NCI-H1694 treated with DMSO at 0.1 percent for 48 hours (cell line): ENCODE measurements at places on chromosomes 6 and 20.

DNA sequence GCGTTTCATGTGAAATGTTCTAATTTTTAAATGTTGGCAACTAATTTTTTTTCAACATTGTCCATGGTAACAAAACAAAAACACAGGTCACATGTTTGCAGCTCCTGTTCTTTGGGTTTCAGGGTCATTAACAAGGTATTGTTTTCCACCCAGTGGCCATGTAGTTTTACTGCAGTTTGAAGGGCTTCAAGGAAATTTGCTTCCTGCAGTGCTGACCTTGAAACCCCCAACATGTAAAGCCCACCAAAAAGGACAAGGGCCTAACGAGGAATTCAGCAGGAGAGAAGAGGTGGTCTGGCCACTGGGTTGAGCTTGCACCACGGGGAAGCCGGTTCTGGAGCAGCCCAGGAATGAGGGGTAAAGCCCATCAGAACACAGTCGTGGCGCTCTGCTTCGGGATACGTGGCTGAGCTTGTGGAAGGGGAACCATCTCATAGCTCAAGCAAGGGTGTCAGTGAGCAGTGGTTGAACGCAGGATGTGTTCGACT is 13.9 kb upstream of the KLHL31 start:
- no peak for DNase-seq

- no peak for DNase-seq
These were observed 204.5 kb downstream of the UBE3D start for GRCh38 chr6:82861121-82861520.

DNA sequence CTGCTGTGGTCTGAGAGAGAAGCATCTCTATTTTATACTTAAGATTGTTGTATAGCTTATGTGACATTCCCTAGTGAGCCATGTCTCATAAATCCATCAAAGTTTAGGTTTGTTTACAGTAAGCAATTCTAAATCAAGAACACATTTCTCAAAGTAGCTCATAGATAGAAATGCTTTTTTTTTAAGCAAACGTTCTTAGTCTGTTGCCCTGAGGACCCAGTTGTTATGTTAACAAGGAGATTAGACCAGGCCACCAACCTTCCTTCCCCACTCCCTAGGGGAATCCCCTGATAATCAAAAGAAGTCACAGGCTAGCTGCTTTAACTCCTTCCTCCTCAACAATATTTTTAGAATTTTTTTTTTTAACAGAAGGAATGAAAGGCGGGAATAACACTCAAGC is 169.0 kb downstream of the FUT9 start:
- no peak for DNase-seq

- no peak for DNase-seq
These were observed 131.8 kb upstream of the BEND3 start for GRCh38 chr6:107246972-107247615.

- DNase-seq = peak; percentile 76
These were observed 104.9 kb downstream of the GJA10 start for GRCh38 chr6:89999154-89999553.

DNA sequence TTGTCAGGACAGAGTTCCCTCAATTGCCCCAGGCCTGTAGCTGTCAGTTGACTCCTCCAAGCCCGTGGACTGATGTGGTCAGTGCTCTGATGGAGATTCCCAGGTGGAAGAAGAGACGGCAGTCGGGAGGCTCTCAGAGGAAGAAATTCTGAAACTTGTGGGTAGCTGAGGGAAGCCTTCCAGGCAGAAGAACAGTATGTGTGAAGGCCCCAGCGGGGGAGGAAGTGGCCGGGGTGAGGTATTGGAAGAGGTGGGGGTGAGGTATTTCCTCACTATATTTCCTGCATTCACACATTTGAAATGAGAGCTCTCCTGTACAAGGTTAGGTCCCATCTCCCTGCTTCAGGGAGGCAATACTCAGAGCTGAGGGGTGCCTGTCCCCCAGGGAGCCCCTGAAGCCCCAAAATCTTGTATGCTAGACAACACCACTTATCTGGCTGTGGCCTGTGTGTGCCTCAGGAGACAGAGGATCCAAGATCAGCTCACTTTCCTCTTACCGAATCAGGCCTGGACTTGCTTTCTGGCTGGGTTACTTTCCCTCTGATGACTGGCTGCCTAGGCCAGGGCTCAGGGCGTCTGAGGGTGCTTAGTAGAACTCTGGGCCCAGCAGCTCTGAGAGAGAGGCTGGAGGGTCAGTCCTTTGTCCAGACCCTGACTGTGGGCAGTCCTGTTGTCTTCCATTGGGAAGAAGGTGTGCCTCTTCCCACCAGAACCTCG is 49.3 kb upstream of the MYL9 start:
- DNase-seq = no peak

DNA sequence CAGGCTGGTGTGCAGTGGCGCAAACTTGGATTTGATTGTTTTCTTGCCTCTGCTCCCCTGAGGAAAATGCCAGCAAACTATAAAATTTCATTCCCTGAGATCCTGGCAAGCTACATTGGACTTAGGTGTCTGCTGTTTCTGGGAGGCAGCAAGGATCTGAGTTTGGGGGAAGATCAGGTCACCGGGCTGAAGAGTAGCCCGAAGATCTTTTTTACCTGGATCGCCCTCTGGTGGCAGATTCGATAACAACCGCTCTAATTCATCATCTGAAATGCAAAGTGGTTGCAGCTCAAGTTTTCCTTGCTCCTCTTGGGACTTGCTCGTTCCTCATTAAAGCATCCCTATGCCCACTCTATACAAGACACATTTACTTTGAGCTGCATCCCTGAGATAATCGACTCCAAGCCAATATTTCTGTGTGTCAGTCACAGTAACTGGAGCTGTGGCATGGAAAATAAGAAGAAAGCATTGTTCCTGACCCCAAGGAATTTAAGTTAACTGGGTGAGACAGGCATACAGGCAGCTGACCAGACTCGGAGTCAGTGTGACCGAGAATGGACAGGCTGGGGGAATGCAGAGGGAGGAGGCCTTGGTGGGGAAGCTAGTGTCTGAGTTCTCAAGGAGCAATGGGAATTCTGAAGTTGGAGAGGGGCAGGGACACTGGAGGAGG is 131.8 kb upstream of the PROKR2 start:
- DNase-seq = peak; percentile 42

DNA sequence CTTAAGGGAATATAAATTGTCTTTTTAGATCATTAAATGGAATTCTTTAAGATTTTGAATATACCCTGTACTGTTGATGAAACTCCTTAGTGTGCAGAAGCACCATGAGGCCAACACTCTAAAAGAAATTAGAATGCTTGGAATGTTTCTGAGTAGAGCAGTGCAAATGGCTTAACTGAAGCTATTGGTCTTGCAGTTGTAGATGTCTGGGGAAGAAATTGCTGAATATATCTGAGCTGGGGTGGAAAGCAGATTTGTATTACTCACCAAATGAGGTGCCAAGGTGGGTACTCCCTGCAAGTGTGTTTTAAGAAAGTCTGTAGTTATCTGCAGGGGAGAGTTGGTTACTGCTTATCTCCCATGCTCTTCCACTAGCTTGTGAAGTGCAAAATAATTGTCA is 119.0 kb downstream of the ADGRG6 start:
- no peak for DNase-seq

- DNase-seq = no peak
These were observed 39.3 kb downstream of the PCNA start for GRCh38 chr20:5080384-5080877.

DNA sequence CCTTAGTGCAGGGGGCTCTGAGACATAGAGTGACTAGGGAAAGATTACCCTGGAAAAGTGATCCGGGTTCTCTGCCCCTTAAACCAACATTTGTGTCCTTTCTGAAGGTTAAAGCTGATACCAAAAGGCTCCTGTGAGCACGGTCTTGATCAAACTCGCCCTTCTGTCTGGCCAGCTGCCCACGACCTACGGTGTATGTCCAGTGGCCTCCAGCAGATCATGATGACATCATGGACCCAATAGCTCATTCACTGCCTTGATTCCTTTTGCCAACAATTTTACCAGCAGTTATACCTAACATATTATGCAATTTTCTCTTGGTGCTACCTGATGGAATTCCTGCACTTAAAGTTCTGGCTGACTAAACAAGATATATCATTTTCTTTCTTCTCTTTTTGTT is 6.8 kb downstream of the ULBP2 start:
- no peak for DNase-seq

- no peak for DNase-seq
These were observed 103.0 kb downstream of the ZNF217 start for GRCh38 chr20:53490620-53491019.

DNA sequence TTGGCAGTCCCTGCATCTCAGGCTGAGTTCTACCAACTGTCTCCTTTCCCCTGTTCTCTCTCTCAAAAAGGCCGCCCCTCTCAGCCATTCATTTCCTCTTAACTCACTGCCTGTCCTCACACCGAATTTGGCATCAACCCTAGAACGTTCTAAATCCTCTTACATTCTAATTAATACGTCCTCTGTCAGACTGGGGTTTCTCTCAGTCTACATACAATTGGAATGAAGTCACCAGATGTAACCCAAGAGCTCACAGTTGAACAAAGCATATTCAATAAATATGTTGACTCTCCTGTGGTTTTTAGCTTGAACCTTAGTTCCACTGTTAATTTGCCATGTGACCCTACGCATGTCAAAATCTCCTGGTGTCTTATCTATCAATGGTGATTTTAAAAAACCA is 269.6 kb downstream of the CLIC5 start:
- DNase-seq = no peak

- no peak for DNase-seq
These were observed 695 bp upstream of the TGIF2 start for GRCh38 chr20:36572701-36573102.

DNA sequence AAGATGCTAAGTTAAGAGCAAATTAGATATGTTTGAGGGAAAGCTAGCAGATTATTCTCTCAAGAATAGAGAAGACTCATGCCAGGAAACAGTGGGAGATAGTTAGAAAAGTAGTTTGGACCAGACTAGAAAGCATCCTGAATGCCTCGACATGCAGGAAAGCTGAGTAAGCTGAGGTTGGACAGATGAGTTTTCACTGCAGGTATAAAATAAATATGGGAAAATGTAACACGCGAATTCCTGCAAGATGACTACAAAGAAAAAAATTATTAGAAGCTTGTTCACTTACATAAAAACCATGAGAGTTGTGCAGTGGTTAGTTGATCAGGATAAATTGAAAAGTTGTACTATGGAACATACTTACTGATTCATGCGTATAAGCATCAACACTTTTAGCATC is 484.2 kb upstream of the MANEA start:
- no peak for DNase-seq

GRCh38 chr20:4084721-4085120 is 69.4 kb upstream of the RNF24 start:
- no peak for DNase-seq

GRCh38 chr6:98358173-98358572 is 476.2 kb upstream of the POU3F2 start:
- DNase-seq = no peak

GRCh38 chr6:35192301-35192860 is 21.4 kb upstream of the SCUBE3 start:
- DNase-seq = no peak

- DNase-seq = no peak
These were observed 23.6 kb downstream of the FOXQ1 start for GRCh38 chr6:1335367-1336037.

DNA sequence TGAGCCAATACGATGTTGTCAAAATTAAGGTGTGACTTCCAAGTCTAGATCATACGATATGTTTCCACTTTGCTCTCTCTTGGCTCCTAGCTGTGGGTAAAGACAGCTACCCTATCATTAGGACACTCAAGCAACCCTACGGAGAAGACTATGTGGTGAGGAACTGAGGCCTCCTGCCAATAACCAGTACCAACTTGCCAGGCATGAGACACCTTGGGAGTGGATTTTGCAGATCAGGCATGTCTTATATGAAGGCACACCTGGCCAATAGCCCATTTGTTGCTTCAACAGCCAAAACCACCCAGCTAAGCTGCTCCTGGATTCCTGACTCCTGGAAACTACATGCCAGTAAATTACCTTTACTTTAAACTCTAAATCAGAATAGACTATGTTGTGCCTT is 863.4 kb downstream of the DHX35 start:
- DNase-seq = no peak

DNA sequence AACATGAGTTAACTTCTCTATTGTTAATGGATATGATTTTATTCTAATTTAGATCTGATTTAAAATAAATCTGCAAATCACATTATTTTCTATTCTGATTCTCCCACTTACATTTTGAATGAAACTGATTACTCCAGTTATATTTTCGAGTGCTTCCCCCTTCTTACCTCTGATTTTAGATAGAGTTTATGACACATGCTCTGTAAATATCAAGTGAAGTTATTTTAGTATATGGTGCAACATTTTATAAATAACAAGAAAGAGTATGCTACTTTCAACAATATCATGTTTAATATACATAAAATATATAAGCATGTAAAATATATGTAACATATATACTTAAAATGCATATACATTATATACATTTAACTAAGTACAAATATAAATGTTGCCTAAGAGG is 38.9 kb downstream of the PLCB1 start:
- no peak for DNase-seq

DNA sequence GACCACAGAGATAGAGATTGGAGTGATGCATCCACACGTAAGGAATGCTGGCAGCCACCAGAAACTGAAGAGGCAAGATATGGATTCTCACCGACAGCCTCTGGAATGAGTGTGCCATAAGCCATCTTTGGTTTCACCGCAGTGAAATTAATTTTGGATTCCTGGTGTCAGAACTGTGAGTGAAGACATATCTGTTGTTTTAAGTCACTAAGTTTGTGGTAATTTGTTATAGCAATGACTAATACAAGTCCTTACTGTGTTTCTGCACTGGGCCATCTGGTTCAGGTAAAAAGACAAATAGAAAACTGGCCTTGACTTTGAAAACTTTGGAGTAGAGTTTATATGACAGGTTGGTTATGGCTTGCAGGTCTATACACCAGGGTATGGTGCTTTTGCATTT is 261.9 kb downstream of the PHF3 start:
- no peak for DNase-seq

DNA sequence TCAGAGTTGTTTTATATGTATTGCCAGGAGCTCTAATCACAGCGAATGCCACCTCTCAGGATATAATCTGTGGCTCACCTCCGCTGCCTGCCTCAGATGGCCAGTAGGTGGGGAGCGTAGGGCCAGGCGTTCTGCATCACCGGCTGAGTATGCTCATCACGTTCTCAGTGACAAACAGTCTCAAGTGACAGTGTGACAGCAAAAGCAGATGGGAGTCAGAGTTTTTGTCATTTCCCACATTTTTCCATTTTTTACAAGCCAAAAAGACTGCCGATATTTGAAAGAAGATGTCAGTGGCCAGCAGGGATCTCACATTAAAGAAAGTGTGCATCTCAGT is 208.7 kb downstream of the ALDH8A1 start:
- DNase-seq = no peak

DNA sequence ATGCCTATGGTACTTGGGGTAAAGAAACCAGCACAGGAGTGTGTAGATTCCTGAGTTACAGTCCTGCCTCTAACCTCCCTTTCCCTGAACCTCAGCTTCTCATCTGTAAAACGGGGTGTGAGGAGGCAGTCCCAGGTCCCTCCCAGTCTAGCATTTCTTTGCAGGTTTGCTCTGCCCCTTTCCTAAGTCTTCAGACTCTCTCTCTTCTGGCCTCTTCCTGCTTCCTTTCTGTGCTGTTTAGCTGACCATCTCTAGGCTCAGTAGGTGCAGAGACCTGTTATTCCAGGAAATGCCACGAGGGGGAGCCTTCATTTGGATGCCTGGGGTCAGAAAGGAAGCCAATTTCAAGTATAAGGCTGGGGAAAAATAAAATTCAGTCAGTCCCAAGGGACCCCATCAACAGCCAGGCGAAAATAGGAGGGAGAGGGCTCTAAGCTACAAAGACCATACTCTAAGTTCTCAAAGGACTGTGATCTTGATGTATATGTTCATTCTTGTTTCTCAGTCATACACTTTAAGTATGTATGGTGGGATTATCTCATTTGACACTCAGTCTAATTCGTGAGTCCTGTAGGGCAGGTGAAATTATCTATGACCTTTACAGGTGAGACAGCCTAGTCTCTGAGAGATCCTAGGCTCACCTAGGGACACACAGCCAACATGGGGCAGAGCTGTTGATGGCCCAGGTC is 89.1 kb downstream of the NCR2 start:
- DNase-seq = peak; percentile 38
